ENCODE measurements at places on chromosomes 3 and 15.
A peak's percentile ranks its signal among the peaks of the same experiment; 100 is the strongest.

DNA sequence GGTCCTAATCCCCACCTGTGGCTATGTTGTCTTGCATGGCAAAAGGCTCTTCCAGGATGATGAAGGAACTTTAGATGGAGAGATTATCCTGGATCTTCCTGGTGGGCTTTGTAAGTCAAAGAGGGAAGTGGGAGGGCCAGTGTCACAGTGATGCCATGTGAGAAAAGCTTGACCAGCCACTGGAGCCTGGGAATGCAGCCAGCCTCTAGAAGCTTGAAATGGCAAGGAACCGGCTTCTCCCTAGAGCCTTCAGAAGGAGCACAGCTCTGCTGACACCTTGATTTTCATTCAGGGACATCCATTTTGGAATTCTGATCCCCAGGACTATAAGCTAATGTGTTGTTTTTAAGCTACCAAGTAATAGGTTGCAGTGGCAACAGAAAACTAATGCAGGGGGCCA, 58.3 kb downstream of the CLEC3B start:
- DNase-seq: no peak

DNA sequence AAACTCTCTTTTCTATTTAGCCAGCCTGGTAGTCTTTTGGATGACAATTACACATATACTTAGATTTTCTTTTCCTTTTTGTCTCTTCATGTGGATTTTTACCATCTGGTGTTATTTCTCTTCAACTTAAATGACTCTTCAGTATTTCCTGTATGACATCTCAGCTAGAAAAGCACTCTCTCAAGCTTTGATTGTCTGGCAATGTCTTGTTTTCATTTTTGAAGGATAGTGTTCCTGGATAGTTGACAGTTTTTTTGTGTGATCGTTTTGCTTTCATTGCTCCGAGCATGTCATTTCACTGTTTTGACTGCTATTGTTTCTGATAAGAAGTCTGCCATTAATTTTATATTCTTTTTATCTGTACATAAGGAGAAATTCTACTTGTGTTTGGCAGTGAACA, 766.4 kb downstream of the AGBL1 start:
- DNase-seq: no peak

DNA sequence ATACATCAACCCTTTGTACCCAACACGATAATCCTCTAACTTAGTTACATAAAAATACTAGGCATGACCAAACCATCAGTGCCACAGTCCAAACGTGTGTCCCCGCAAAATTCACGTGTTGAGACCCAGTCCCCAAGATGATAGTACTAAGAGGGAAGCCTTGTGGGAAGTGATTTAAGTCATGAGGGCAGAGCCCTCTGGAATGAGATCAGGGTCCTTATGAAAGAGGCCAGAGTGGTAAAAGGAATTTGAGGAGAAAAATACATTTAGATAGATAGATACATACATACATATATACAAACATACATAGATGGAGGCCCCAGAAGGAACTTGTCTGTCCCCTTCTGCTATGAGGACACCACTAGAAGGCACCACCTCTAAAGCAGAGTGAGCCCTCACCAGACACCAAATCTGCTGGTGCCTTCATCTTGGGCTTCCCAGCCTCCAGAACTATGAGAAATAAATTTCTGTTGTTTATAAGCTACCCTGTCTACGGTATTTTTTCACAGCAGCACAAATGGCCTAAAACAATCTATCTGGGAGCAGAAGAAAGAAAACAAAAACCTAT, 8.0 kb downstream of the TBC1D2B start:
- no peak for DNase-seq

DNA sequence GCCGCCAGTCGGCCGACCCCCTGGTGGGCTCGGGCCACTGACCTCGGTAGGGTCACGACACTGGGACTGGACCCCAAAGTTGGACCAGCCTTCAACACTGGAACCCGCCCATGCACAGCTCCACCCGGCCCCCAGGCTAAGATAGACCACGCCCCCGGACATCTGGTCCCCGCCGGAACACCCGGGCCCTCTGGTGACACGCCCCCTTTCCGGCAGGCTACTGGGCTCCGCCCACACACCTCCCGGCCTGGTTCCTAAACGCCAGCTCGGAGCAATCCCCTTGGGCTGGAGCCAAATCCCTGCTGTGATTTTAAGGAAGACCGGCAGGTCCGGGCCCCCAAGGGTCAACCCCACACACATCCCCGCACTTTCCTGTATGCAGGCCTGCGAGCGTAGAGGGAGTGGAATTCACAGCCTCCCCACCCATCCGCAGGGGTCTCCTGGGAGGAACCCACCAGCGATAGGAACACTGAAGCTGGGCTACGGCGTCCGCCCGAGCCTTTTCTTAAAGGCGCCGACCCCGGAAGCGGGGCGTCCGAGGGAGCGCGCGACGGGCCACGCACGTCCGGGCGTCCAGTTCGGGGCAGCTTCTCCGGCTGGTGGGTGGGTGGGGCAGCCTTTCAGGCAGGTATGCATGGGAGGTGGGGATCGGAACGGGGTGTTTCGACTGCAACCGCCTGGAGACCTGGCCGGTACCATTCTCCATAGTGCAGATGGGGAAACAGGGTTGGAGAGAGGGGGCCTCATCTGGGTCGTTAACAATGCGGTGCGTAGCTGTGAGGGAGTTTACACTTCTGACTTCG, at the start of gene HEMK1:
Gene HEMK1, plus strand, starts transcription at position 576 of the 803 bp plus-strand sequence. CDS start 1,583 bp downstream, outside the sequence.
- DNase-seq: peak; percentile 94

GRCh38 chr3:123328851-123329635, 119.8 kb downstream of the ADCY5 start:
- DNase-seq: peak; percentile 84

GRCh38 chr15:40229956-40230355, 8.9 kb upstream of the PAK6 start:
- no peak for DNase-seq

DNA sequence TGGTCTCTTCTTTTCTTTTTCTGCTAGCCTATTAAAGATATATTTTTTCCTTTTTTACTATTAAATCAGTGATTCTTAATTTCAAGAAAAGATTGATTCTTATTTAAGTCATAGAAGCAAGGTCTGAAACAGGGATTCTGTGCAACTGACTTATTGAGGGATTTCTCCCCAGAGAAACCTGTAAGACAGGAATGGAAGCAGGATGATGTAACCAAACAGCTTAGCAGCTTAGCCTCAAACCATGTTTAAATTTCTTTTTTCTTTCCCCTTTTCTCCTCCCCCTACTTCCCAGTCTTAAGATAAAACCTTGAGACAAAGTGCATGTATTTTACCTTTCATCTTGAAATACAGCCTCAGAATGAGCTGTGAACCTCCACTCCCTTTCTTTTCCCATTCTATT, 322.8 kb downstream of the NEK10 start:
- no peak for DNase-seq

Measured in foreskin fibroblast (primary cell).